ENCODE measurements at places on chromosomes 2 and 18.

GRCh38 chr2:105248316-105249070, 7.0 kb downstream of the GPR45 start:
- no peak for DNase-seq

DNA sequence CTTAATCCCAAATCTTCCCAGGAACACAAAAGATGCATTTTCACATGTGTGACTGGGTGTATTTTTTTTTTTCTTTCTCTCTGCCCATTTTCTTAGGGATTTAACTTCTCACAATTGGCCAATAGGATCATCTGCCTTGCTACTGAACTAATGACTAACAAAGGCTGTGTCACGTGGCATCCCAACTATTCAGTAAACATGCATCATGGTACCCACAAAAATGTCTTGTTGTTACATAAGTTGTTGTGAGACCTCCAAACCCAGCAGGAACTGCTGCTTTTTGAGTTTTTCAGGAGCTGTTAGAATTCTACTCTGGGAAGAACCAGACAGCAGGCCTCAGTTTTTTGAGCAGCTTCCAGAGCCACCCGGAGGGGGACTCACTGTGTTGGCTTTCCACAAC, 31.9 kb downstream of the GAD1 start:
- DNase-seq: peak; percentile 50

DNA sequence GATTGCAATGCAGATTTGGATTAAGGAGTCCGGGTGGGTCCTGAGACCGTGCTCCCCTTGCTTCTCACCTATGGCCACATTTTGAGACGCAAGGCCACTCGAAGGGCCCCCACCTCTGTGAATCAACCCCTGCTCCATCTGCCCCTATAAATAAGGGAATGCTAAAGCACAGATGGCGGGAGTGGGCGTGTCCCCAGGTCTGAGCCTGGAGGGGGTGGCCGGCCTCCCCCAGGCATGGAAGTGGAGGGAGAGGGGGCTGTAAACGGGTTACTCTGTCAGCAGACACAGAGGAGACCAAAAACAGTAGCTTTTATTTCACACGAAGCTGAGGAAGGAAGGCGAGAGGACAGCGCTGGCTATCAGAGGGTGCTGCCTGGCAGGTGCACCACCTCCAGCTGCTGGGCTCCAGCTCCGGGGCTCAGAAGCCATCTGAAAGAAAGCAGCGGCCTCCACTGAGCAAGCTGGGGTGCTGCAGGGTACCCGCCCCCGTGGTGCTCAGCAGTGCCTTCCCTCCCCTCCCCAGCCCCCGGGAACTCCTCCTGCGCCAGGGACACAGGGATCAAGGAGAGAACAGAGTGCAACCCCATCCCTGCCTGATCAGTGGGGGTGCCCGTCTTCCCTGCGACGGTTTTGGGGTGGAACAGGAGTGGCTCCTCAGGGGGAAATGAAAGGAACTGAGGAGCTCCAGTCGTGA, 56.7 kb upstream of the RAB6C start:
- DNase-seq: no peak

GRCh38 chr18:7566567-7567473, at the start of gene PTPRM:
Gene PTPRM (plus strand): TSS chr18:7567316. CDS start chr18:7567819, 503 bp downstream.
- DNase-seq: no peak

DNA sequence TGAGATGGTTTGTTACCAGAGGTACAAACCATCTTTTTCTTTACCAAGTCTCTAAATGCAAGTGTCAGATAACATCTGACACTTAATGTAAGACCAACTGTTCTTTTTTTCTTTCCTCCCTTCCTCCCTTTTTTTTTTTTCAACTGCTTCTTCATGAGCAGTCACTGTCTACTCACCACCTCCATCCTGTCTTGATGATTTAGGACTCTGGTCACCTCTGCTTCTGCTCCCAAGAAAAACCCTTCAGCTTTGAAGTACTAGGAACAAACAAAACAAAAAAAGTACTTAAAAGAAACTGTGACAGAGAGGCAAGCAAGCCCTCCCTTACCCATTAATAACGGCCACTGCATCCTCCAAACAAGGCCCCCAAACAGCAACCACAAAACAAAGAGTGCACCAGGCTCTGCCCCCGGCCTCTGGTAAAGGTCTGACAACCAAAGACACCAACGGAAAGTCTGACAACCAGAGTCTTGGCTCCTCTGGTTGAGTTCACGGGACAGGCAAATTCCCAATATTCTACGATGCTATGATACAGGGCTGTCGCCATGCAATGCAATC, 141.0 kb downstream of the ARL4C start:
- no peak for DNase-seq

- DNase-seq: no peak
These were observed 55.6 kb downstream of the CYP26B1 start for GRCh38 chr2:72092111-72092510.

DNA sequence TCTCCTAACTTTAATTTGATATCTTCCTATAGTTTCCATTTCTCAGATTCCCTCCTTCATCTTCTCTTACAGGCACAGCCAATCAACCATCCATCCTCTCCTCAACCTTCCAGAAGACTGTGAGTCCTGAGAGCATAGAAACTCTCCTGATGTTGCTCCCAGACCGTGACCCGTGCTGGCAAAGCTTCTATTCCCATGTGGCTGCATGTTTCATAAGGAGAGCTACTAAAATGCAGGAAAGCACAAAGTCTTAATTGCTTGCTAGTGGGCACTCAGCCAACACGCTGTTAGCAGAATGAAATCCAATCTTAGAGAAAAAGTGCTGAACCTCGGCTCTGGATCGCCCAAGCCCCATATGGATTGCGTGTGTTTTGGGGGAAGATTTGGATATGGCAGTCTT, 1244.7 kb upstream of the ZEB2 start:
- DNase-seq: no peak

DNA sequence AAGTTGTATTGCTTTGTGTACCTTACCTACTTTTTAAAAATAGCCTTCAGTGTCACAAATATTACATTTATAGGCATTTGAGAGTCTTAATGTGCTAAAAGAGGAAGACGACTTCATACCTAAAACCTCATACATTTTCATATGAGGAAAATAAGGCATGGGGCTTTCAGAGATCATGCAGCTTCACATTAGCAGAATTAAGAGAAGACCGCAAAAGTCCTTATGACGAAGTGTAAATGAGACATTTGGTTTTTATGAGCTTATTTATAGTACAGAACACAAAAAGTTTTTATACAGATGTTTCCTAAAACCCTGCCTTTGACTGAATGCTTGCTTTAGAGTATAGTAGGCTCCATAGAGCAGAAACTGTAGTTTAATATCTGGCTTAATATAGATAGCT, 10.1 kb upstream of the CCDC138 start:
- no peak for DNase-seq

DNA sequence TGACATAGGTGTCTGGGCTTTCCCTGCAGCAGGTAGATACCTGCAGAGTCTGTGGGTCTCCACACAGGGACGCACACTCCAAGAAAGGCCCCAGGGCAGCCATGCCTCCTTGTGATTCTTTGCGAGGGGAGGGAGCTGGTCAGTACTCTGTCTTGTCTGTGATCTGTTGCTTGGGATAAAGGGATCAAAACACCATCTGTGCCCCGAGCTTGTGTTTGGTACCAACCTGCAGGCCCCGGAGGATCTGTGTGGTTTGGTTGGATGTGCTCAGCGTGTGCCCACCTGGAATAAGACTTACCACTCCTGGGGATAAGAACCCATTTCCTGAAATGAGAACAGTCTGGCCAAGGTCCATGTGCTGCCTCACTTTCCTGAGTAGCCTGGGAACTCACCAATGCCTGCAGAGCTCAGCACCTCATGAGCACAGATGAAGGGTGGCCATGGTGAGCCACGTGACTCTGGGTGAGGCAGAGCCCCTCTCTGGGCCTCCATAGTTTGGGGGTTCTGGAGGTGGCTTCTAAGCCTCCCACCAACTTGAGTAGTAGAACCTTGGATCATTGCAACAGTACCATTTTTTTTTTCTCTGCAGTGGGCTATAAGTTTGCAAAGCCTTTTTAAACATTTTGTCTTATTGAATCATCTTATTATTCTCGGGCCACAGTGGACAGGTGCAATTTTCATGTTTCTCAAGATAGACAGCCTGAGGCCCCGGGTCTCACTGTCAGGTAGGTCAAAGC, 134.8 kb downstream of the DDX1 start:
- no peak for DNase-seq

DNA sequence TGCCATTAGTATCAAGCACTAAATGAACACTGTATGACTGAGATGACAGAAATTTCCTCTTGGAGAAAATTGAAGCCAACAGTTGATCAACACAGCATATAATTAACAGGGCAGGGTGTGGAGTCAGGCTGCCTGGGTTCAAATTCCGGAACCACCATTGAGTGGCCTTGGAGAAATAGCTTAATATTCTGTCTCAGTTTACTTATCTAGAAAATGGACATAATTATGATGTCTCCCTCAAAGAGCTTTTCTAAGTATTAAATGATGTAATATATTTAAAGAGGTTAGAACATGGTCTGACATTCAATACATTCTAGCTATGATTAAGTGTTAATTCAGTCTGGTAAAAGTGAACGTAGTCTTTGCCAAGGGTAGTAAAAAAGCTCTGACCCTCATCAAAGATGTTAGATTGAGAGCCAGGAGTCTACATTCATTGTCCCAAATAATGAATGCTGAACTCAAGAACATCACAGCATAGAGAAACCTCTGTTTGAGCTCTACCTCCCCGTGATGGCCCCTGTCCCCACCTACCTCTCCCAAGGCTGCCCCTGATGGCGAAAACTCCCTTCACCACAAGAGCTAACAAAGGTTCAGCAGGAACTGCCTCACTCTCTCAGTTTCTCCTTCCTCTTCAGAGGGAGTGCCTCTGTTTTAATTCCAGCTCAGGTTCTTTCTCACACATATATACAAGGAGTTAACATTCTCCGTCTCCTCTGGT, 2.7 kb upstream of the VWA3B start:
- DNase-seq: no peak

DNA sequence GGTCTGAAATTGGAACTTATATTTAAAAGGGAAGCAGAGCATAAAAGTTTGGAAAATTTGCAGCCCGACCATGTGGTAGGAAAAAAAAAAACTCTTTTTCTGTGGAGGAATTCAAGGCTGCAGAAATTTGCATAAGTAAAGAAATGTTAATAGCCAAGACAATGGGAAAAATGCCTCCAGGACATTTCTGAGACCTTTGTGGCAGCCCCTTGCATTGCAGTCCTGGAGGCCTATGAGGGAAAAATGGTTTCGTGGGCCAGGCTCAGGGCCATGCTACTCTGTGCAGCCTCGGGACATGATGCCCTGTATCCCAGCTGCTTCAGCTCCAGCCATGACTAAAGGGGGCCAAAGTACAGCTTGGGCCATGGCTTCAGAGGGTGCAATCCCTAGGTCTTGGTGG, 71.9 kb upstream of the SLC16A14 start:
- no peak for DNase-seq

DNA sequence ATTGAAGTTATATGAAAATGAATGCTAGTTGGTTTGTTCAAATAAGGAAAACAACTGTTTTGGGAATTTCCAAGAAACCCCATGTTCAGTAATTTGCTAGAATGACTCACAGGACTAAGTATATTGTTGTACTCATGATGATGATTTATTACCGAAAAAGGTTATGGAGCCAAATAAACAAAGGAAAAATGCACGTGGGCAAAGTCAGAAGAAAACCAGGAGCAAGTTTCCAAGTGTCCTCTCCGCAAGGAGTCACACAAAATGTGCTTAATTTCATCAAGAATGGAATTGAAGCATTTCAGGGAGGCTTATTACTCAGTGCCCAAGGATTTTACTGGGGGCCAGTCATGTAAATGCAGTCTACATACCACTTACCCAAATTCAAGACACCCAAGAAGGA, 1652.4 kb upstream of the TMEFF2 start:
- no peak for DNase-seq

DNA sequence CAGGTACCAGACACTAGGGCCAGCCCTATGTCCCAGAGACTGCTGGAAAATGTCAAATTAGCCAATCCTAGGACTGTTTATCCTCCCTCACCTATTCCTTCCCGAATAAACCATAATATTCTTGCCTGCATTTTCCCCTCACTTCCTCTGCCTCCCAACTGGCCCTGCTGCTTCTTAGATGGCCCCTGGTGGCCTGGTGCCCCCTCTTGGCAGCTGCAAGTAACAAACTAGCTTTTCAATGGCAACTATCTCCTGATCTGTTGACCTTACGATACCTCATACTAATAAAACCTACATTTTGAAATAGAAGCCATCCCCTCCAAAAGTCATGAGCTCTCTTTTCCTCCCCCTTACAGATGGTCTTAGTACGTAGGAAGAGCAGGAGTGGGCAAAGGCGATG, 132.0 kb downstream of the ALPK2 start:
- no peak for DNase-seq

GRCh38 chr2:23346029-23346428, 39.0 kb upstream of the KLHL29 start:
- DNase-seq: no peak

- no peak for DNase-seq
These were observed 66.8 kb downstream of the HNRNPLL start for GRCh38 chr2:38535744-38536506.

DNA sequence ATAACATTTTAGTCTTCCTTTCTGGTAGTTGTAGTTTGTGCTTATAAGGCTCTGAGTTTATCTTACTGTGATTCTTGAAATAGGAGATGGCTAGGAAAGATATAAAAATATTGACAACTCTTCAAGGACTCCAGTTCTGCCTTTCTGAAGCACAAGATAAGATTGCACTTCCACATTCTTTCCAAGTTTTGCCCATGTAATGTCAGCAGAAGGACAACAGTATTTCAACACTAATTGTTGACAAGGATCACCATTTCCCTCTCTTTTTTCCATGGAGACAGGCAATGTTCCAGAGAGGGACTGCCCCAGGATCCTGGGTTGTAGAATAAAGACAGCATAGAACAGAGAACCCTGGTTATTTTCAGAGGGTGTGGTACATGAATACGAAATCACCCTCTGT, 279.1 kb upstream of the CNTNAP5 start:
- no peak for DNase-seq

GRCh38 chr18:24052053-24052452, 37.5 kb downstream of the TTC39C start:
- DNase-seq: no peak

DNA sequence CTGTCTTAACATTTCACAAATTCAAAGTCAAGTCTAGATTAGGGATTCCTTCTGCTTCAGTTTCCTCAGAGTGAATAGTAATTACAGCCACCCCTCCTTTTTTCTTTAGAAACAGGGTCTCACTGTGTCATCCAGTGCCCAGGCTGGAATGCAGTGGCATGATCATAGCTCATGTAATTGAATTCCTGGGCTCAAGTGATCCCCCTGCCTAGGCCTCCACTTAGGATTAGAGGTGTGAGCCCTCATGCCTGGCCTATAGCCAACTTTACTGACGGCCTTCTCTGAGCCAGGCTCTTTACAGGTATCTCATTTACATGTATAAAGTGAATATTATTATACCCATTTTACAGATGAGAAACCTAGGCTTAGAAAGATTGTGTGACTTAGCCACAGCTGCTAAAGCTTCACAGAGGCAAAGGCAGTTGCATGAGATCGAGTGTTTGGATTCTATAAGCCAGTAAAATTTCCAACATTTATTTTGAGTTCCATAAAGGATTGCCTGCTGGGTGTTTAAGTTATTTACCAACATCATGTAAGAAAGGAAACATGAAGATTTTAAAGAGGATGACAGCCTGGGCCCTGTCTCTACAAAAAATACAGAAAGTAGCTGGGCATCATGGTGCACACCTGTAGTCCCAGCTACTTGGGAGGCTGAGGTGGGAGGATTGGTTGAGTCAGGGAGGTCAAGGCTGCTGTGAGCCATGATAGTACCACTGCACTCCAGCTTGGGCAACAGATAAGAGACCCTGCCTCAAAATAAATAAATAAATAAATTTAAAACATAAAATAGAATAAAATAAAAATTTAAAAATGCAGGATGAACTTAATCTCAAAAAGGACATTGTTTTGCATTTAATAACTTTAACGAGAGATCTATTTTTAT, 1.8 kb downstream of the ENOSF1 start:
- DNase-seq: no peak

- no peak for DNase-seq
These were observed 4.8 kb upstream of the EFHD1 start for GRCh38 chr2:232628466-232629128.
